ENCODE measurements at places on chromosomes 5 and 9. TPM values are rescaled to one million over a fixed set of nuclear protein-coding genes. Genes with fewer than 3 reads are reported as not detected.

The IL4 gene
- not detected for total RNA-seq

The ZNF608 gene
- total RNA-seq, result 148 TPM

The SWI5 gene
- 18.8 TPM for total RNA-seq

The MCC gene
- total RNA-seq, result 18.9 TPM

The PCDHGC5 gene
- 1.2 TPM for total RNA-seq

The TAS2R1 gene
- 0.22 TPM for total RNA-seq

The AGTPBP1 gene
- 47.5 TPM for total RNA-seq

The SLCO6A1 gene
- total RNA-seq, result 2.0 TPM

The INIP gene
- 32.6 TPM for total RNA-seq

The GNA14 gene
- 0.14 TPM for total RNA-seq

The ST8SIA4 gene
- 5.5 TPM for total RNA-seq

The SURF6 gene
- 21.3 TPM for total RNA-seq

The KIAA1958 gene
- total RNA-seq, result 55.3 TPM

The ADAMTS2 gene
- 2.1 TPM for total RNA-seq

The SURF1 gene
- total RNA-seq, result 42.9 TPM
